Temporal lobe (tissue), 4 donors: ENCODE measurements at places on chromosomes 4 and X. TPM values are rescaled to one million over a fixed set of nuclear protein-coding genes. Genes with fewer than 3 reads are reported as not detected.

C4orf54 gene
- under 0.01 TPM for total RNA-seq

TKTL1 gene
- total RNA-seq = 3.4 TPM

DMP1 gene
- total RNA-seq = under 0.01 TPM

IL3RA gene
- total RNA-seq = 1.7 TPM

MAGEB6 gene
- total RNA-seq = not detected

CCDC160 gene
- total RNA-seq = 1.2 TPM

HPSE gene
- 0.49 TPM for total RNA-seq

SORCS2 gene
- total RNA-seq = 8.9 TPM
